ENCODE measurements at places on chromosomes 13 and 19.

- no peak for DNase-seq
Measured at GRCh38 chr19:46042252-46042883, 1.6 kb upstream of the IGFL4 start.

DNA sequence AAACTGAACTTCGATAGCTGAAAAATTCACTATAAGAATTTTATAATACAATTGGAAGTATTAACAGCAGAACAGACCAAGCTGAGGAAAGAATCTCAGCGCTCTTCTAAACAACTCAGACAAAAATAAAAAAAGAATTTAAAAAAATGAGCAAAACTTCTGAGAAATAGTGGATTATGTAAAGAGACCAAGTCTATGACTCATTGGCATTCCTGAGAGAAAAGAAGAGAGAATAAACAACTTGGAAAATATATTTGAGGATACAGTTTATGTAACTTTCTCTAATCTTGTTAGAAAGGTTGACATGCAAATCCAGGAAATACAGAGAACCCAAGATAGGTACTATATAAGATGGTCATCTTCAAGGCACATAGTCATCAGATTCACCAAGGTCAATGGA, 25.4 kb downstream of the SLC25A15 start:
- DNase-seq = no peak

- DNase-seq = no peak
Measured at GRCh38 chr13:88031980-88032559, 360.9 kb downstream of the SLITRK5 start.

- DNase-seq = peak; percentile 93
Measured at GRCh38 chr19:17488593-17489391, 18.5 kb downstream of the SLC27A1 start.
